ENCODE measurements at places on chromosomes 16 and 17.

DNA sequence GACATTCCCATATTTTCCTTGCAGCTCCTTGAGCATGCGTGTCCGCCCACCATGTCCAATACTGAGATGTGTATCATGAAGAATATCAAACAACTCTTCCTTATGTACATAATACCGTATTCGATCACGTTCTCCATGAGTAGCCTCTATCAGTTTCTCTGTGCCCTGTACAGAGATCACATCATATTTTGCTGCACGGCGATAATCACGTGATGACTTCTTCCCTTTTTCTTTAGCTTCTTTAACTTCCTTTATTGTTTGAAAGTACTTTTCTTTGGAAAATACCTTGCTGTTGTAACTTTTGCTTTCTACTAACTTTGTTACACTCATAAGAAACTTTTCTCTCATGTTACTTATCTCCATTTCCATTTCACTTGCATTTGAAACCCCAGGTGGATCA, 6.6 kb downstream of the KRABD2 start:
- no peak for DNase-seq

DNA sequence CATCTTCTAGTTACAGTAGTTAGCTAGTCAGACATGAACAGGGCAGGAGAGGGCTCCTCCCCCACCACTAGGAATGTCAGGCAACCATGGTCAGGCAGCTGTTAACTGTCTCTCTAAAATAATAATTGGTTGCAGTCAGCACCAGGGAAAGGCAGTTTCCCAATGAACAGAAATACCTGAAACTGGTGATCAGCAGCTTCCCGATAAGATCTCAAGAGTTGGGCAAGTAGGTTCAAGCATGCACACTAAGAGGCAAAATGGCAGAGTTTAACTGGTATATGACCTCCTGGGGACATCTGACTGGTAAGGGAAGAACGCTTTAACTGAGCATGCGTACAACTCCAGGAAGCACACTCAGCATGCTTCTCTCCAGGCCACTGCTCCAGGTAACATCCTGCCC, 12.6 kb upstream of the XYLT1 start:
- no peak for DNase-seq

DNA sequence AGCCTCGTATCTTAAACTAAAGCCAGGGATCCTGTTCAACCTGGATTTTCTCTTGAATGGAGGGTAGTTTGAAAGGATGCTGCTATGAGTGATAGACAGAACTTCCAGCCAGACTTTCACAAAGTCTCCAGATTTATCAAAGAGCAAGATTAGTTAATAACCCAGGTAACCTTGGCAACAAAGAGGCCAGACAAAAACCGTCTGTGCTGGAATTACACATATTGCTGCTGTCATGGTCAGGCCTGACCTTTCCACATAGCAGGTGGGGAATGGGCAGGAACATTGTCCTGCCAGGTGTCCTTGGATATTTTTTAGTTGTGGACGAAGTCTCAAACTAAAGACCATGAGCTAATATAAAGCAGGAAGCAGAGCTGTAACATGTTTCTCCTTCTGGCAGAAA, 52.5 kb downstream of the HLF start:
- DNase-seq, result no peak

DNA sequence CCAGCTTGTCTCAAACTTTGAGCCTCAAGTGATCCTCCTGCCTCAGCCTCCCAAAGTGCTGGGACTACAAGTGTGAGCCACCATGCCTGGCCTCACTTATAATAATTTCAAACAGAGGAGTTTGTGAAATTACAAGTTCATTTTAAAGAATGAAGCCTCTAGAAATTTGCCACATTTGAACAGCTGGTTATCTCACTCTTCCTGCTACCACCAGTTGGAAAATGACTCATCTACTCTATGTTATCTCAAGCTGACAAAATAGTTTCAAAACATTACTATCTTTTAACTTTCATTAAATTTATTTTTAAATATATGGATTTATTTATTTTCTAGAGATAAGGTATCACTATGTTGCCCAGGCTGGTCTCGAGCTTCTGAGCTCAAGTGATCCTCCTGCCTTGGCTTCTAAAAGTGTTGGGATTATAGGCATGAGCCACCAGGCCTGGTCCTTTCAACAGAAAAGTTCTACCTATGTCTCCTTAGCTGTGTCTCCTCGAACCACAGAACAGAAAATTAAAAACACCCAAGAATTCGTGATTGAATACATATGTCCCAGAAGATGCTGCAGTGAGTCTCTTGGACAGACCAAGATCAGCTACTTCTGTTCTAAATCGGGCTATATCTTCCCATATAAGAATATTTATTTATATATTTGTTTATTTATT, 47.6 kb downstream of the MYH13 start:
- DNase-seq, result no peak

- DNase-seq, result no peak
Measured at GRCh38 chr16:51407199-51407598, 256.1 kb upstream of the SALL1 start.

DNA sequence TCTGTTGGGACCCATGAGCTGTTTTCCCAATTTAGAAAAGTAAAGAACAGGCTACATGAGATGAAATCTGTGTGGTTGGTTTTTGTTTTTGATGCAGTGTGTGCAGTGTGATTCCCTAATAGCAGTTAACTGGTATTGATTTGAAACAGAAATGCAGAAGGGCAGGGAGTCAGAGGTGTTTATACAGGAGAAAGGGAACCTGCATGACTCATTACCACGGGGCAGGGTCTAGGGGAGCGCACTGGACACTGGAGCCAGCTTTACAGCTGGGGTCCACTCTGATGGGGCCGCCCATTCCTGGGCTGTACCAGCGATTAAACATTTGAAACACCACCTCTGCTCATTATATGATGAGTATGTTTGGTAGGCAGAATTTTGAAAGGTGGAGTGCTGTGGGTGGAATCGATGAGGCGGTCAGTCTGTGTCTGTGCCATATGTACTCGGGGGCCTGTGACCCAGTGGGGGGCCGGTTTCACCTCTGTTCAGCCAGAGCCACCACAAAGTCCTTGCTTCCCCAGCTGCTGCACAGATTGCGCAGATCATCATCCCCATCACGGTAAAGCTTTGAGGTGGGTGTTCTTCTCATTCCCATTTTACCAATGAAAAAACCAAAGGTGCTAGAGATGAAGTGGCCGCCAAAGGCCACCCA, 142.5 kb downstream of the CMIP start:
- no peak for DNase-seq

DNA sequence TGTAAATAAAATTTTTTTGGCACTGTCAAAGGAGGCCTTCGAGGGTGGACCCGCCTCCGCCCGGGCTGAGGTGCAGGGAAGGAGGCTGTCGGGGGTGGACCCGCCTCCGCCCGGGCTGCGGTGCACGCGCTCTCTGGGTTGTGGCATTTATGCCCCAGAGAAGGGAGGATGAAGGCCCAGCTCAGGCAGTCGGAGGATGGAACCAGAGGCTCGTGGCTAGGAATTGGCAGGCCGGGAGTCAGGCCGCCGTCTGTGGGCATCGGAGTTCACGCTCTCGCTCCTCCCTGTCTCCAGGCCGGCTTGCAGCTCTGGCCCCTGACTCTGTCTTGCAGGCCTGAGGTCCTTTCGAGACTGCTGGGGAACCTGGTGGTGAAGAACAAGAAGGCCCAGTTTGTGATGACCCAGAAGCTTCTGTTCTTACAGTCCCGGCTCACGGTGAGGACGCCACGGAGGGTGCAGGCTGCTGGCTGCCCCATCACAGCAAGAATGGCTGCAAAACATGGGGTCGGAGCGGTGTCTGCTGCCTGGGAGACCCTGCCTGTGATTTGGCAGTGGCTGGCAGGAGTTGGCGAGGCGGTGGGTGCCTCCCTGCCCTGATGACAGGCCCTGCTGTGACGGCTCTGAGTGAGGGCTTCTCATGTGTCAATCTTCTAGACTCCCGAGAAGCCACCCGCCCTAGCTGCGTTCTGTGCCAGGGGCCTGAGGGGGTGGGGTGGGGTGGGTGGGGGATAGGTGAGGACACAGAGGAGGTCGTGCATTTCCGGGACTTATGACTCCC, 5.9 kb downstream of the TELO2 start:
- no peak for DNase-seq

DNA sequence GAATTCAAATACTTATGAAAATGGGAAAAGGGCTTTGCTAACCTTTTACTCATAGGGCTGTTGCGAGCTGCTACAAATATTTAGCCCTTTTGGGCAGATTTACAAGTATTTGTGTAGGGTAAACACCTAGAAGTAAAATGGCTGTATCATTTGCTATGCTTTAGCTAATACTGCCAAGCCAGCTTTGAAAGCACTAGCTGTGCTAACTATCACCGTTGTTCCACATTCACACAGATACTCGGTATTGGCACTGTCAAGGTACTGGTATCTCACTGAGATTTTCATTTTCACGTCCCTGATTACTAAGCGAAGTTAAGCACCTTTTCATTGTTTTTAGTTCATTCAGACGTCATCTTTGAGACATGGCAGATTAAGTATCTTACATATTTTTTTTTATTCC, 84.8 kb downstream of the GLG1 start:
- no peak for DNase-seq
